ENCODE measurements at places on chromosomes 1 and 21.
A peak's percentile ranks its signal among the peaks of the same experiment; 100 is the strongest.

DNA sequence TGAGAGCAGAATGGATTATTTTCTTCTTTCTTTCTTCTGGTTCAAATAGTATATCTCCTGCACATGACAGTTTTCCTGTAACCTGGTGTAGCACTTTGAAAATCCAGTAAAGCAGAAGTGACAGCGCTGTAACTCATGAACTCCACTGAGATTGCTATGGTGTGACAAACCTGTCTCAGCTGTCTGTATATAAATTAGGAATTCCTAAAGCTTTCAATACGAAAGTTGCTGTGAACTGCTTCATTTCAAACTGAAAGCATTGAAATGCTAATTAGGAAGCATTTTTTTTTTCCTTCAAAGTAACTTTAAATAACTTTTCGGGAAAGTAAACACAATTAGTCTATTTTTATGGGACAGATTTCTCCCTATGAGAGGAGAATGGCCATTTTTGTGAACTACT lies 646.9 kb upstream of the ZP4 start:
- no peak for DNase-seq

GRCh38 chr1:44681905-44682882 lies 7.7 kb downstream of the ARMH1 start:
- DNase-seq = no peak

GRCh38 chr1:23403038-23403336 lies 21.6 kb downstream of the TCEA3 start:
- no peak for DNase-seq

- DNase-seq = peak; percentile 81
Observed at GRCh38 chr1:209674957-209675564, at the start of gene G0S2. G0S2 (plus strand) TSS chr1:209675412; CDS start chr1:209675685, 273 bp downstream.

DNA sequence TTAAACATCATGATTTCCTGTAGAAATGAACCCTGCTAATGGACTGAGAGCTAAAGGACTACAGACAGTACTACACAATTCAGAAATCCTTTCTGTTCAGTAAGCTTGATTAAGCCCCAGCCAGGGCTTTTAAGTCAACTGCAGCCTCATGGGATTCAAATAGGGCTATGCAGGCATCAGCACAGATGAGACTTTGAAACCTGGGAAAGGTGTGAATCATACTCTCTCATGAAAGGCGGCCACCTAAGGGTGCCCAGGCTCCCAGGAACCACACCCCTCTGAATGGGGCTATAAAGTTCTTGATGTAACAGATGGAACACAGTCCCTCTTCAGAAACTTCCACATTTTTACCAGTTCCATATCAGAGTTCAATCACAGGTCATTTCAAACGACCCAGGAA lies 7.6 kb downstream of the SIPA1L2 start:
- DNase-seq = peak; percentile 60

DNA sequence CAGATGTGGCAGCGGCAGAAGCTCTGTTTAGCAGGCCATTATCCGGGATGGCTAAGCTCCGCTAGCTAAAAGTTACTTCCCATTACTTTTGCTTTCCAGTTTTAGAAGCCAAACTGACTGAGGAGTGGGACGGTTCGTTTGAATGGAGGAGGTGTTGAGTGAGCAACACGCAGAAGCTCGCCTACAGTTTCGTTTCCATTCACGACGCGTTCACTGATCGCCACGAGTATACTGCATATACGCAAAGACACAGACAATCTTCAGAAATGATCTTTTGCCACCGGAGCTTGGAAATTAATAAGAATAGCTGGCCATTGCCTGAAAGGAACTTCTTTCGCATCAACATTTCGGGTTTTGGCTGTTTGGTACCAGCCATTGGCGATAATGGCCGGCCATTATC lies 14.6 kb downstream of the SON start:
- no peak for DNase-seq

All from mucosa of descending colon (tissue), 3 donors.